Ascending aorta (tissue), 2 donors: ENCODE measurements at places on chromosomes 1 and 21.

DNA sequence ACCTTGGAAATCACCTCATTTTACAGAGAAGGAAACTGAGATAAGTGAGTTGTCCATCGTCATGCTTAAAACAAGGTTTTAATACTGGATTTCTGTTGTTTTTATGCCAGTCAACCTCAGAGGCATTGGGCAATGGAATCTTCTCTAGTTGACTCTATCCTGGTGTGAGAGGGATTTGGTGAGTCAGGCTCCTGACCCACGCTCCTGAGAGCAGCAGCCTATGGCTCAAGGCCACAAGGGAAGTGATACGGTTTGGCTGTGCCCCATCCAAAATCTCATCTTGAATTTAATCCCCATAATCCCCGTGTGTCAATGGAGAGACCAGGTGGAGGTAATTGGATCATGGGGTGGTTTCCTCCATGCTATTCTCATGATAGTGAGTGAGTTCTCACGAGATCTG lies 90.1 kb downstream of the TLR5 start:
- no peak for DNase-seq
- H3K27me3 ChIP-seq, result no peaks in the 10 kb centered on the region

- DNase-seq, result peak; percentile 71
- peaks cover 8% of the 10 kb centered on the region for H3K36me3 ChIP-seq
- peak overlapping the region; percentile 100 for H3K27ac ChIP-seq
- no peaks in the 10 kb centered on the region for H3K27me3 ChIP-seq
- peak overlapping the region; percentile 83 for H3K4me3 ChIP-seq
Measured at GRCh38 chr1:179881642-179882252, 338 bp upstream of the TOR1AIP1 start.

DNA sequence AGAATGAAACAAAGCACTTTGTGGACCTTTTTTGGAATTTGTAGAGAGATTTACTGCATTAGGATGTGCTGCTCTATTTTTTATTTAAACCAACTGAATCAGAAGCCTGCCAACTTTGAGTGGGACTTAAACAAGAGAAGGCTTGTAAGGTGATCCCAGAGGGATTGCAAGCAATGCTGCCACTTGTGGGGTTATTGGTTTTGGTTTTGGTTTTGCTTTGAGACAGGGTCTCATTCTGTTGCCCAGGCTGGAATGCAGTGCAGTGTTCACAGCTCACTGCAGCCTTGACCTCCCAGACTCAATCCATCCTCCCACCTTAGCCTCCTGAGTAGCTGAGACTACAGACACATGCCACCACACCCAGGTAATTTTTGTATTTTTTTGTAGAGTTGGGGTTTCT lies 32.2 kb upstream of the GNG5 start:
- no peak for DNase-seq
- no peaks in the 10 kb centered on the region for H3K27me3 ChIP-seq
- no peaks in the 10 kb centered on the region for H3K4me1 ChIP-seq
- no peaks in the 10 kb centered on the region for H3K36me3 ChIP-seq
- no peak overlapping the region for H3K27ac ChIP-seq

DNA sequence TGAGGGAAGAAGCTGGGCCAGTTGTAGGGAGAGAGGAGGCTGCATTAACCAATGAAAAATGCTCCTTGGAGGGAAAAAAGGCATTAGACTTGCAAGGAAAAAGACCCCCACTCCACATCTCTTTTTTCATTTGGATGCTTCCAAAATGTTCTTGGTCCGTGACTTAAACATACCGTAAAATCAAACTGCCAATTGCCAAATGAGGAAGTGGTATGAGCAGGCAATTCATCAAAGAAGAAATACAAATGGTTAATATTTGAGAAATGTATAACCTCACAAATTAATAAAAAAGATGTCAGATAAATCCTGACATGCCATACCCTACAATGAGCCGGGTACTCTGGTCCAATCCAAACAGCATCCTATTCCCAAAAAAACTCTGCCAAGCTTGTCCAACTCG lies 30.6 kb downstream of the KANK4 start:
- no peak overlapping the region for H3K27ac ChIP-seq
- no peak overlapping the region for H3K4me3 ChIP-seq
- H3K4me1 ChIP-seq, result no peaks in the 10 kb centered on the region
- H3K27me3 ChIP-seq, result no peaks in the 10 kb centered on the region
- no peaks in the 10 kb centered on the region for H3K36me3 ChIP-seq

GRCh38 chr21:37367703-37368540 lies 1.3 kb downstream of the DYRK1A start:
- H3K4me1 ChIP-seq, result peaks cover 4% of the 10 kb centered on the region
- H3K27me3 ChIP-seq, result no peaks in the 10 kb centered on the region
- no peak for DNase-seq
- H3K27ac ChIP-seq, result peak overlapping the region; percentile 100
- peak overlapping the region; percentile 89 for H3K4me3 ChIP-seq
- H3K36me3 ChIP-seq, result no peaks in the 10 kb centered on the region

GRCh38 chr1:21763236-21763635 lies 19.7 kb downstream of the USP48 start:
- no peaks in the 10 kb centered on the region for H3K36me3 ChIP-seq
- no peak overlapping the region for H3K4me3 ChIP-seq
- DNase-seq, result no peak
- H3K4me1 ChIP-seq, result peaks cover 24% of the 10 kb centered on the region
- H3K27me3 ChIP-seq, result no peaks in the 10 kb centered on the region
- no peak overlapping the region for H3K27ac ChIP-seq

- H3K27me3 ChIP-seq, result no peaks in the 10 kb centered on the region
- H3K4me1 ChIP-seq, result peaks cover 40% of the 10 kb centered on the region
- no peak for DNase-seq
- H3K4me3 ChIP-seq, result peak overlapping the region; percentile 40
- no peaks in the 10 kb centered on the region for H3K36me3 ChIP-seq
Measured at GRCh38 chr1:3356827-3357460, 97.5 kb upstream of the ARHGEF16 start.

- H3K36me3 ChIP-seq, result no peaks in the 10 kb centered on the region
- no peak overlapping the region for H3K4me3 ChIP-seq
- H3K27me3 ChIP-seq, result no peaks in the 10 kb centered on the region
- H3K27ac ChIP-seq, result no peak overlapping the region
- no peak for DNase-seq
Measured at GRCh38 chr1:25620211-25620610, 3.6 kb downstream of the MAN1C1 start.

- H3K4me3 ChIP-seq, result no peak overlapping the region
- H3K27me3 ChIP-seq, result no peaks in the 10 kb centered on the region
- H3K27ac ChIP-seq, result no peak overlapping the region
- no peaks in the 10 kb centered on the region for H3K36me3 ChIP-seq
- DNase-seq, result no peak
Measured at GRCh38 chr1:223189903-223190724, 47.1 kb upstream of the TLR5 start.

GRCh38 chr1:199959033-199959774 lies 68.3 kb upstream of the NR5A2 start:
- H3K27ac ChIP-seq, result no peak overlapping the region
- DNase-seq, result no peak
- H3K4me1 ChIP-seq, result no peaks in the 10 kb centered on the region
- H3K36me3 ChIP-seq, result no peaks in the 10 kb centered on the region
- H3K4me3 ChIP-seq, result no peak overlapping the region

DNA sequence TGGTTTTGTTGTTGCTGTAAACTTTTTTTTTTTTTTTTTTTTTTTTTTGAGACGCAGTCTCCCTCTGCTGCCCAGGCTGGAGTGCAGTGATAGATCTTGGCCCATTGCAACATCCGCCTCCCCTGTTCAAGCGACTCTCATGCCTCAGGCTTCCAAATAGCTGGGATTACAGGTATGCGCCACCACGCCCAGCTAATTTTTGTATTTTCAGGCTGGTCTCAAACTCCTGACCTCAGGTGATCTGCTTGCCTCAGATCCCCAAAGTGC lies 78.9 kb upstream of the SLC45A1 start:
- H3K27ac ChIP-seq, result no peak overlapping the region
- no peak for DNase-seq
- H3K27me3 ChIP-seq, result no peaks in the 10 kb centered on the region
- no peaks in the 10 kb centered on the region for H3K4me1 ChIP-seq

- H3K27ac ChIP-seq, result no peak overlapping the region
- no peaks in the 10 kb centered on the region for H3K27me3 ChIP-seq
- no peak for DNase-seq
- H3K36me3 ChIP-seq, result no peaks in the 10 kb centered on the region
Measured at GRCh38 chr1:236391008-236391407, 3.1 kb upstream of the EDARADD start.

GRCh38 chr1:147842578-147842977 lies 60.0 kb upstream of the GJA8 start:
- no peaks in the 10 kb centered on the region for H3K36me3 ChIP-seq
- no peak overlapping the region for H3K4me3 ChIP-seq
- no peaks in the 10 kb centered on the region for H3K27me3 ChIP-seq
- no peak overlapping the region for H3K27ac ChIP-seq
- no peaks in the 10 kb centered on the region for H3K4me1 ChIP-seq

DNA sequence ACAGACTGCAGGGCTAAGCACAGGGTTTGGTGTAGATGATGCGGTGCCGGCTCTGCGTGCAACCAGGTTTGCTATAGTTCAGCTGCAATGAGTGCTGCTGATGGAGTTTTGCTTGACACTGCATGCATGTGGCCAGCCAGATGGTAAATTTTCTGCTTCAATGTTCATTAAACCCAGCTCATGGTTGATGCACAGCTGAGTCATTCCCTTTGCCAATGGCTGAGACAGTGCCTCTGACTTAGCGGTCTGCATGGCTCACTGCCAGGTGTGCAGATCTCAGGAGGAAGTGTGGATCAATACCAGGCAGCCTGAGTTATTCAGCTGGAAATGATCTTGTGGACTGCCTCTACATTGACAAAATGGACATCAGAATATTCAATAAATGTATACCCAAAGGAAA lies 172.7 kb upstream of the ZP4 start:
- H3K36me3 ChIP-seq, result no peaks in the 10 kb centered on the region
- no peak overlapping the region for H3K27ac ChIP-seq
- H3K4me3 ChIP-seq, result no peak overlapping the region
- H3K27me3 ChIP-seq, result no peaks in the 10 kb centered on the region
- no peaks in the 10 kb centered on the region for H3K4me1 ChIP-seq

- DNase-seq, result no peak
- no peaks in the 10 kb centered on the region for H3K4me1 ChIP-seq
- no peaks in the 10 kb centered on the region for H3K36me3 ChIP-seq
Measured at GRCh38 chr21:35168735-35169134, 119.6 kb upstream of the RUNX1 start.

GRCh38 chr21:44831227-44831860 lies 13.5 kb upstream of the SUMO3 start:
- no peak for DNase-seq
- no peak overlapping the region for H3K4me3 ChIP-seq
- no peaks in the 10 kb centered on the region for H3K36me3 ChIP-seq
- no peak overlapping the region for H3K27ac ChIP-seq

GRCh38 chr1:221772117-221772516 lies 30.2 kb upstream of the DUSP10 start:
- H3K36me3 ChIP-seq, result no peaks in the 10 kb centered on the region
- no peaks in the 10 kb centered on the region for H3K4me1 ChIP-seq
- H3K27me3 ChIP-seq, result no peaks in the 10 kb centered on the region
- no peak overlapping the region for H3K4me3 ChIP-seq
- no peak overlapping the region for H3K27ac ChIP-seq
- no peak for DNase-seq

- no peak overlapping the region for H3K27ac ChIP-seq
- H3K36me3 ChIP-seq, result no peaks in the 10 kb centered on the region
- H3K27me3 ChIP-seq, result no peaks in the 10 kb centered on the region
- H3K4me3 ChIP-seq, result no peak overlapping the region
- H3K4me1 ChIP-seq, result peaks cover 10% of the 10 kb centered on the region
Measured at GRCh38 chr1:58895082-58895481, 111.2 kb upstream of the JUN start.
